ENCODE measurements at places on chromosomes 2 and 18. TPM values are rescaled to one million over a fixed set of nuclear protein-coding genes. Genes with fewer than 3 reads are reported as not detected.

Gene PRSS56
- not detected for total RNA-seq

Gene ZNF638
- total RNA-seq: 129 TPM

Gene ABCB11
- total RNA-seq: 0.98 TPM

Gene AKAIN1
- total RNA-seq: not detected

Gene CCDC138
- total RNA-seq: 9.2 TPM

Gene STAT1
- 188 TPM for total RNA-seq

Gene SLC5A7
- not detected for total RNA-seq

Gene RND3
- 69.8 TPM for total RNA-seq

Gene TUBA4B
- not detected for total RNA-seq

Gene STAT4
- total RNA-seq: 1.4 TPM

Gene CSRNP3
- total RNA-seq: 0.19 TPM

Gene RTP5
- not detected for total RNA-seq

Gene ITGA4
- 5.4 TPM for total RNA-seq

Gene SAG
- total RNA-seq: not detected

Gene TXNDC2
- total RNA-seq: 0.10 TPM

Gene GEN1
- 10.8 TPM for total RNA-seq

Gene LYPD6
- 1.3 TPM for total RNA-seq

Gene FSIP2
- 0.33 TPM for total RNA-seq

Gene GKN1
- total RNA-seq: not detected

Gene PTRHD1
- total RNA-seq: 34.9 TPM

Gene AQP12A
- not detected for total RNA-seq

Gene RAB17
- 9.5 TPM for total RNA-seq

Gene SPAST
- total RNA-seq: 37.6 TPM

Gene SKOR2
- total RNA-seq: not detected

Gene FAM110C
- total RNA-seq: under 0.01 TPM

Gene HOXD8
- 24.8 TPM for total RNA-seq

Gene SERPINB10
- total RNA-seq: not detected

Gene ANKRD62
- not detected for total RNA-seq

Gene REG1A
- total RNA-seq: not detected

Gene KANSL1L
- 16.7 TPM for total RNA-seq

Measured in vein endothelial cell (primary cell).